Activated T-cell treated with anti-CD3 and anti-CD28 coated beads, Interleukin-2, amount 50 U/mL, for 4 hours (primary cell): ENCODE measurements at places on chromosomes 12 and 14.

GRCh38 chr12:105803292-105803691, 335.5 kb downstream of the NUAK1 start:
- no peak for DNase-seq

DNA sequence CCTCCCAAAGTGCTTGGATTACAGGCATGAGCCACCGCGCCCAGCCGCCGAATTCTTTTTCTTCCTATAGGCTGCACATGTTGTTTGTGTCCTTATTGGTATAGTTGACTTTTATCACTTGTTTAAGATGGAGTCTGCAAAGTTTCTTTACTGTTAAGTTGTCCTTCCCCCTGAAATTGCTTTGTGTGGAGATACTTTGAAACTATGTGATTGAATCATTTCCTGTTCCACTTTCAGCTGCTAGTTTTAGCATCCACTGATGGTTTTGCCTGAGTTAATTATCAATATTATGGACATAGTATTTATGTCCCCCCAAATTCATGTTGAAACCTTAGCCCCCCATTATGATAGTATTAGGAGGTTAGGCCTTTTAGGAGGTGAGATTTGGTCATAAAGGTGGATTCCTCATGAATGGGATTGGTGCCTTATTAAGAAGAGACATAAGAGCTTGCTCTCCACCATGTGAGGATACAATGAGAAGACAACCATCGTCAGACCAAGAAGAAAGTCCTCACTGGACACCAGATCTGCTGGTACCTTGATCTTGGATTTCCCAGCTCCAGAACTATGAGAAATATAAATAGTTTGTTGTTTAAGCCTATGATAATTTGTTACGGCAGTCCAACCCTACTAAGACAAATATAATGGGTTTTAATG, 34.9 kb downstream of the PPHLN1 start:
- DNase-seq = no peak

DNA sequence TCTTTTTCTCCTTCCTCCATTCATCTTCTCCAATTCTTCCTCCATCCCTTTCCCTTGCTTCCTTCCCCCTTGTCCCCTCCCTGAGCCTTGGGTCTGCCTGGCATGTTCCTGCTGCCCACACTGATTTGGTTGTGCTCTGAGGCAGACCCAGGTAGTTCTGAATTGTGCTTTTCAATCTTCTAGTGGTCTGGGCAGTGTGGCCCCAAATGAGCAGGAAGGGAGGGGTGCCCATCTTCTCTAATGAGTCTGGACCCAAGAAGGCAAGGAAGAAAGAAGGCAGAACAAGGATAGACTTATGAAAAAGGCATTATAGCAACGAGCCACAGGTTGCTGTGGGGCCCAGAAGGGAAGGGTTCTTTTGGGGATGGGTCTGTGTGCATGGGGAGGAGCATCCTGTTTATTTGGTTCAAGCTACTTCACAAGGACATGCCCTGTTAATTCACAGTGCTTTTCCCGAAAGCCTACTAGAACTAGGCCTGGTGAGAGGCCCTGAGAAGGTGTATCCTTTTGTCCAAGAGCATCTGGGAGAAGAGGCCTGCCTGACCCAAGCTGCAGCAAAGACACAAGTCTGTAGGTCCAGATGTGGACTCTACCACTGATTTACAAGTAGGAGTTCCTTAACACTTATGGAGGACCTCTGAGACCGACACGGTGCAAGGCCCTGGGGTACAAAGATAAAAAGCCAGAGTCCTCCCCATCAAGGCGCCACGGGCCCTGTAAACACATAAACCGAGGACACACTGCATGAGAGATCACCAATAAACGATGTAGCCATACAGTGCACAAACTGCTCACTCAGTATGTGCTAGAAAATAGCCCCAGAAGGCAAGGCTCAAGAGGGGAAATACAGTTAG, 1.1 kb upstream of the SUSD6 start:
- DNase-seq = no peak

GRCh38 chr12:6946033-6946919, 2.5 kb downstream of the C12orf57 start:
- peak; percentile 38 for DNase-seq

DNA sequence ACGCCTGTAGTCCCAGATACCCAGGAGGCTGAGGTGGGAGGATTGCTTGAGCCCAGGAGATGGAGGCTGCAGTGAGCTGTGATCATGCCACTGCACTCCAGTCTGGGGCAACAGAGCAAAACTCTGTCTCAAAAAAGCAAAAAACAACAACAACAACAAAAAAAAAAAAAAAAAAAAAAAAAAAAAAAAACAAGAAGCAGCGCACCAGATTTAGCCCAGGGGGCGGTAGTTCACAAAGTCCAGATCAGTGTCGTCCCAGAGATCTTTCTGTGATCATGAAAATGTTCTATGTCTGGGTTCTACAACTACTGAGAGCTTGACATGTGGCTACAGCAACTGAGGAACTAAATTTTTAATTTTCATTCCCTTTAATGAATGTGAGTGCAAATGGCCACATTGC, 27.4 kb downstream of the OAS2 start:
- no peak for DNase-seq

DNA sequence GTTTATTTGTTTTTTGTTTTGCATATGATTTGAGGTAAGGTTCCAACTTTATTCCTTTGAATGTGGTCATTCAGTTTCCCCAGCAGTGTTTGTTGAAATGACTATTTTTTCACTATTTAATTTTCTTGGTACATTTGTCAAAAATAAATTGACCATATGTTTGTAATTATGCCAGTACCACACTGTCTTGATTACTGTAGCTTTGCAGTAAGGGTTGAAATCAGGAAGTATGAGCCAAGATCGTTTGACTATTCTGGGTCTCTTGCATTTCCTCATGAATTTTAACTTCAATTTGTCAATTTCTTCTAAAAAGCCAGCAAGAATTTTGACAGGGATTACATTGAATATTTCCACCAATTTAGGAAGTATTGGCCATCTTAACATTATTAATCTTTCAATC, 199.3 kb upstream of the PPFIA2 start:
- DNase-seq = no peak

DNA sequence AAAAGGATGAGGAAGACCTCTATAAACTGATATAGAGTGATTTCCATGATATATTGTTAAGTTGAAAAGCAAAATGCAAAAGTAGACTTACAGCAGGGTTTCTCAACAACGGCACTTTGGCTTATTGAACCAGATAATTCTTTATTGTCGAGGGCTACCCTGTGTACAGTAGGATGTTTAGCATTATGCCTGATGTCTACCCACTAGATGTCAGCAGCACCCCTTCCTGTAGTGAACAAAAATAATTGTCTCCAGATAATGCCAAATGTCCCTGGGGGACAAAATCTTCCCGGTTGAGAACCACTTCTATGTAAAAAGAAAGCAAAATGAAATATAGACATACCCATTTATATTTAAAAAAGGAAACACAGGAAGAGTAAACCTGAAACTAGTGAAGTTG, 32.4 kb downstream of the ABCD2 start:
- peak; percentile 8 for DNase-seq

GRCh38 chr12:74408601-74409166, 129.0 kb upstream of the ATXN7L3B start:
- DNase-seq = no peak

- no peak for DNase-seq
These were observed 117.6 kb downstream of the CRADD start for GRCh38 chr12:93794738-93795137.

GRCh38 chr12:98121963-98122362, 393.4 kb upstream of the TMPO start:
- no peak for DNase-seq

GRCh38 chr12:110913119-110914056, 7.0 kb downstream of the MYL2 start:
- no peak for DNase-seq

DNA sequence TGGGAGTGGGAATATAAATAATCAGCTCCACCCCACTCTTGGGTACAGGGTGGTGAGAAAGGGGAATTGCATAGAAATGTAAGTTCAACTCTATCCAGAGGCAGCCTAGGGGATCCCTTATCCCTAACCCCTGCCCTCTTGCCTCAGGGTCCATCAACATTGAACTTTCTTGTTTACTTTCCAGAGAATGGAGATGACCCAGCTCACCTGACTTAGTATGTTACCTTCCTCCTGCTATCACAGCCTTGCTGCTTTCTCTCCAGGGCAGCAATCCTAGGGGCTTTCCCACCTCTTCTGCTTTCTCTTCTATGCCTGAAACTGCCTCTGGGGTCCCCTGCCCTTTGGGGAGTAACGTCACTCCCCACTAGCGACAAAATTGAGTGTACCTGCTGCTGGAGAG, 2.7 kb downstream of the LRP1 start:
- no peak for DNase-seq

GRCh38 chr14:33030386-33030785, 91.7 kb downstream of the NPAS3 start:
- DNase-seq = no peak

- no peak for DNase-seq
These were observed 213.5 kb upstream of the KRR1 start for GRCh38 chr12:75724928-75725312.

DNA sequence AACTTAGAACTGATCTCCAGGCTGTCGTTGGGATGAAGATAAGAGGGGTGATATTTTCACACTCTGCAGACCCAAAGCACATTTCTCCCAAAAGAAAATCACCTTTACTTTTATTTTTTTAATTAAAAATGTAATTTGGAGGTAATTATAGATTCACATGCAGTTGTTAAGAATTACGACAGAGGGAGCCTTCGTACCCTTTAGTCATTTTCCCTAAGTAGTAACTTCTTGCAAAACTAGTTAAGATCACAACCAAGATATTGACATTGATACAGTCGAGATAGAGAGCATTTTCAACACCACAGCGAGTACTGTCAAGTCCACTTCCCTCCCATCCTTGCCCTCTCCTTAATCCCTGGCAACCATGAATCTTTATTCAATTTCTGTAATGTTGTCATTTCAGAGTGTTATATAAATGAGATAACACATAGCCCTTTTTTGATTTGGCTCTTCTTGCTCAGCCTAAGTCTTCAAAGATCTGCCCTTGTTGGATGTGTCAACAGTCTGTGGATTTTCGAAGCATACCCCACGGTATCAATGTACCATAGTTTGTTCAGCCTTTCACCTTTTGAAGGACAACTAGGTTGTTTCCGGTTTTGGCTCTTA, 39.6 kb downstream of the DNAH10 start:
- no peak for DNase-seq

DNA sequence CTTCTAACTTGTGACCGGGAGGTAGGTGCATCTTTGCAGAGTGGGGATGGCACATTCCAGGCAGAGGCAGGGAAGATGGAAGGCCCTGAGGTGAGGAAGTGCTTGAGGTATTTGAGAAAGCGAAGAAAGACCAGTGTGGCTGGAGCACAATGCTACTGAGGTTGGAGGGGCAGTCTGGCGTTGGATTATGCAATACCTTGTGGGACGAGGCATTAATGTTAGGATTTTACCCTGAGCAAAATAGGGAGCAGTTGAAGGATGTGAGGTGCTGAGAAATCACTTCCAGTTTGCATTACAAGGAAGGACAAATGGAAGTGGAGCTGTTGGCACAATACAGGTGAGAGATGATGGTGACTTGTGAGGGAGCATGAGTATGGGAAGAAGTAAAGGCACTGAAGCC, 145.5 kb downstream of the KCNA5 start:
- no peak for DNase-seq

- DNase-seq = no peak
These were observed 487.5 kb upstream of the TMEM132C start for GRCh38 chr12:127779301-127780045.

DNA sequence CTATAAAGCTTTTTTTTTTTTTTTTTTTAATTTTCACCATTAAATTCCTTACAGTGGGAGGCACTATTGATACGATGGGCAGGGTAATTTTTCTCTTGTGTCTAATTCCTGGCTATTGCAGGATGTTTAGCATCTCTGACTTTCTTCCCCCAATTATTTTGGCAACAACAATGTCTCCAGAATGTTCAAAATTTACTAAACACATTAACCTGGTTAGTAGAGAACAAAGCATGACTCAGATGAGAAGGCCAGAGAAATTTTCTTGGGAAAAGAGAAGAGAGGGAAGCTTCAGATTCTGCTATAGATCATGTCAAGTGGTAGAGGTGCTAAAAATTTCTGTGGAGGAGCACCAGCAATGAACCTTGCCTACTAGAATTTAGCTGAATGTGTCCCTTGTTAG, 171.5 kb upstream of the PRICKLE1 start:
- DNase-seq = no peak

DNA sequence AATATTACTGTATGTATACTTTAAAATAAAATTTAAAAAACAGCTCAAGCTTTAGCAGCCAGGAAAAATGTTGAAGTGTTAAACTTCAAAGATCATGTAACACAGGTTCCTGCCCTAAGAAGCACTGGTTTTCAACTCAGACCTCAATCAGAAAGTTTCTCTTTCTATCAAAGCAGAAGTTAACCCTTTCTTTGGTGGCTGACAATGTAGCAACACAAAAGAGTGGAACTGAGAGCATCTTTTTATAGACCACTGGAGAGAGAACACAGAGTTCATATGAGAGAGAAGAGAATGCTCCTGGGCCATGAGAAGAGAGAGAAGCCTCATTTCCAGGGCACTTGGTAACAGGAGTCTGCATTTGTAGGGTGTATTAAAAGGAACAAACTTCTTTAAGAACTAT, 42.2 kb upstream of the KTN1 start:
- DNase-seq = no peak

GRCh38 chr12:14921218-14921617, 17.1 kb downstream of the ERP27 start:
- DNase-seq = no peak

DNA sequence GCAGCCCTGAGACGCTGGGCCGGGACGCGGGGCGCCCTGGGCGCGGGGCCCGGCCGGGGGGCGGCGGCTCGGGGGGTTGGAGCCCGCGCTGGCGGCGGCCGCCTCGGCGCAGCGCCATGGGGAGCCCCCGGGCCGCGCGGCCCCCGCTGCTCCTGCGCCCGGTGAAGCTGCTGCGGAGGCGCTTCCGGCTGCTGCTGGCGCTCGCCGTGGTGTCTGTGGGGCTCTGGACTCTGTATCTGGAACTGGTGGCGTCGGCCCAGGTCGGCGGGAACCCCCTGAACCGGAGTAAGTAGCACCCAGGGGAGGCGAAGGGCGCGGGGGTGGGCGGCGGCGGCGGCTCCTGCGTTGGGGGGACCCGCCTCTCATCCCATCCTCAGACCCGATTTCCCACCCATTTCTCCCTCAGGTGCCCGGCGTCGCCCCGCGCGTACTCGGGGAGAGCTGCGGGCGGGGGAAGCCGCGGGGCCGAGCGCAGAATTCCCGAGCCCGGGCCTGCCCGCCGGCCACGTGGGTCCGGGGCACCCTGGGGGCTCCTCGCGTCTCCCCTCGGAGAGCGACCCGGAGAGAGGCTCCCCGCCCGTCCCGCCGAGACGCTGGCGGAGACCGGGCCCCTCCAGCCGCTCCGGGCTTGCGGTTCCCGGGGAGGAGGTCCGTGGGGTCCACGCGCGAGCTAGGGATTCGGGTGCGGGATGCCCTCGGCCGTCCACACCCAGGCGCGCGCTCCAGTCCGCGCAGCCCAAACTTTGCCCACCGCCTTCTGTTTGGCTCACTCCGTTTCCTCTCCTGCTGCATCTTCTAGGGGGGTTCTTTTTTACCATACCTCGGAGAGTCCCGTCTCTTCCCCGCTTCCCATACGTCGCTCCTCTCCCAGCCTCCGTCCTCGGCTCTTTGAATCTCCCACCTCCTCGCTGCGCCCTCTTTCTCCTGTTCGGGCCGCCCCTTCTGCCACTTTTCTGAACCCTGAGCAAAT, 807 bp downstream of the B4GALNT3 start:
- peak; percentile 29 for DNase-seq

- no peak for DNase-seq
These were observed 8.0 kb downstream of the GSG1 start for GRCh38 chr12:13095266-13095995.

GRCh38 chr12:99093166-99093565, 448.1 kb downstream of the APAF1 start:
- no peak for DNase-seq
